ENCODE measurements at places on chromosomes 5 and 9. TPM values are rescaled to one million over a fixed set of nuclear protein-coding genes. Genes with fewer than 3 reads are reported as not detected.

The HTR1A gene
- total RNA-seq = not detected

The ADGRV1 gene
- under 0.01 TPM for total RNA-seq

The LCN6 gene
- not detected for total RNA-seq

The FCN1 gene
- total RNA-seq = not detected
